ENCODE measurements at places on chromosomes 16 and 17. TPM values are rescaled to one million over a fixed set of nuclear protein-coding genes. Genes with fewer than 3 reads are reported as not detected.

The KRT24 gene
- not detected for total RNA-seq

The ZP2 gene
- not detected for total RNA-seq

The PRR35 gene
- not detected for total RNA-seq

The KCNH4 gene
- total RNA-seq: not detected

The CBLN1 gene
- total RNA-seq: not detected

The TELO2 gene
- total RNA-seq: 67.0 TPM

The SLC35G6 gene
- not detected for total RNA-seq

The CDH11 gene
- total RNA-seq: 297 TPM

The C17orf100 gene
- total RNA-seq: 3.3 TPM

The CD7 gene
- total RNA-seq: not detected
